ENCODE measurements at places on chromosomes 1 and 21.

DNA sequence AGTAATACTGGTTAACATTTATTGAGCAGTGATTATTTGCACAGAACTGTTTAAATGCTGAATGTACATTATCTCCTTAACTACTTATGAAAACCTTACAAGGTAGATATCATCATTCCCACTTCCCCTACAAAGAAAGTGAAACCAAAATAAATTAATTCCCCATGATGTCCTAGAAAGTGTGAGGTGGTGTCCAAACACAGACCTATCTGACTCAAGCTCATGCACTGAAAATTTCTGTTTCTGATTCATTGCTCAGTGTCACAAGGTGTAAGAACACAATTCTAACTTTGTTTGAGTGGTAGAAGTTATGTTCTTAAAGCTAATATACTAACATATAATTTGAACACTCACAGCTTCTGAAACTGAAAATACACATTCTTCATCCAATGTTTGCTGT lies 178.7 kb downstream of the MRPL39 start:
- DNase-seq: no peak

DNA sequence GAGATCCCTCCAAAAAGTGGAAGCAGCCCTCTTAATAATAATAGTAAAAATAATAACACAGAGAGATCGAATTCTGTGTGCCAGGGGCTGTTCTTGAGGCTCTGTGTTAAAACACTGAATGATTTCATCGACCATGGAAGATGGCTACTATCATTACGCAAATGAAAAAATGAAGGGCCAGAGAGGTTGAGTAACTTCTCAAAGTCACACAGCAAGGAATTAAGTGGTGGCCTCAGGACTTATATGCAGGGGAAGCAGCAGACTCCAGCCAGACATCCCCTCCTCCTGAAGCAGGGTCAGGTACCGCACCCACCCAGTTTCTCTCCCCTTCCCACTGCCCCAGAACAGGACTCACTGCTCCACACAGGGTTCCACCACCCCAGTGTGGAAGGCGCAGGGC lies 40.1 kb downstream of the SYF2 start:
- DNase-seq: no peak

DNA sequence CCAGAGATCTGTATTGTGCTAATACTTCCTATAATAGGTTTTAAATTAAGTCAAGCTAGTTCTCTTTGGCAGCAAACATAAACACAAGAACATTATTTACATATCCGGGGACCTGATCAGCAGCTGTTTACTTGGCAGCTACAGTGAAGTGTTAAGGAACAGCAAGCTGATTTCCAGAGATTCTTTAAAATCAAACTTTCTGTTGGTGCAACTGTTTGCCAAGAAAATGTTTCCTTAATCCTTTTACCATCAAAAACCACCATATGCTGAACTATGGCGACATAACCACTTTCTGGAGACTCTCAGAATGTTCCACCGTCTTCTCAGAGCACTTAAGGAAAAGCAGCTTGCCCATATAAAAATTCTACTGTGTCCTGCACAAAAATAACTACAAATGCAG lies 107.0 kb upstream of the KRTAP19-8 start:
- DNase-seq: no peak

GRCh38 chr1:91672601-91673161 lies 172.0 kb downstream of the CDC7 start:
- no peak for DNase-seq

GRCh38 chr1:220717800-220718640 lies 27.9 kb downstream of the C1orf115 start:
- no peak for DNase-seq

DNA sequence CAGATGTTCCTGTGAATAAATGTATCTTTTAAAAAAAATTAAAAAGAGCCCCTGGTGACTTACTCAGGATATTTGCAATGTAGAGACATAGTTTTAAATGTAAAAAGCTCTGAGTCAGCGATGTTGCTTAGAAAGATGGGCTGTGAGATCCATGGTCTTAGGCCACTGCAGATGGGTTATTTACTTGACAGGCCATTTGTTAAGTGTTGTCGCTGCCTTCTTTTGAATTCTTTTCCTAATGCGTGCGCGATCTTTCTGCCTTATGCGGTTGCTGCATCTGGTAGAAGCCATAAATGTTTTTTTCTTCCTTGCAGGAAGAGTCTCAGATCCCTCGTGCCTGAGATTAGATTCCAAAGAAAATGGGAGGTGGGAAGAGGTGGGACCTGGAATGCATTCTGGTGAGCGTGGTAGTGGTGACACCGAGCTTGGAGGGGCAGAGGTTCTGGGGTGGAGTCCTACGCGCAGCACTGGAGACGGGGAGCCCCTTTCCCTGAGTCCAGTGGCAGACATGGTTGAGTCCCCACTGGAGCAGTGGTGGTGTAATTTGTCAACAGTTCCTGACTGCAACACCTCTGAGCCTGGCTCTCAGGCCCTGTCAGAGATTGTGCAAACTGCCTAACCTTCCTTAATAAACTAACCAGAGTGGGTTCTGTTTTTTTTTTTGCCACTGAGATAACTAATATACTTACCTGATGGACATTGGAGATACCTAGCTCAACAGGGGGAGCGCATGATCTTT lies 197.2 kb downstream of the HHAT start:
- no peak for DNase-seq

DNA sequence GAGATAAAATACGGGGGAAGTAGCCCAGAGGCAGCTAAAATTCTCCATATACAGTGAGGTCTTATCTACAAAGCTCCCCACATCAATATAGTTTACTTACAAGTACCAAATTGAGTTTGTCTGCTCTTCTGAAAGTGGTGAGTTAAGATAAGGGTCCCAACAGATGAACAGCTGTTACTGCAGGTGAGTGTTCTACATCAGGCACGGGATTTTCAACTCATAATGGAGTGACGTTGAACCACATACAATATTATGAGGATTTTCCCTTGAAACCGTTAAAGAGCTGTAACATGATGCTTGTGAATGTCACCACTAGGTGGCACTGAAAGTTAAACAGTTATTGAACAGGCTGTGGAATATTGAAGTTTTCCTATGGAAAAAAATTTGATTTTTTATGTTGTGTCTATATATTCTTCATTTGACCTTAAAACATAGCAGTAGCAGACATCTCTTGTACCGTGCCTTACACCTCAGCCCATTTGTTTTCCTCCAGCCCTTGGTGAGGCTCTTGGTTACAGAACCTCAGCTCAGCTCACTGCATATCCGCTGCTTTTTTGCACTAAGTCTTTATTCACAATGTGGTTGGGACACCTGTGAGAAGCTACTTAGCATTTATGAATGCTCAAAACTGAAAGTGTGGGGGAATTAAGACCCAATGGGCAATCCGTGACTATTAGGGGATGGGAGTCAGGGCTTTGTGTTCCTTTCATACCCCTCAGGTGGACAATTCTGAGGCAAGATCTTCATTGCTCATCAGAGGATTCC lies 23.2 kb downstream of the CD1D start:
- DNase-seq: peak; percentile 53

DNA sequence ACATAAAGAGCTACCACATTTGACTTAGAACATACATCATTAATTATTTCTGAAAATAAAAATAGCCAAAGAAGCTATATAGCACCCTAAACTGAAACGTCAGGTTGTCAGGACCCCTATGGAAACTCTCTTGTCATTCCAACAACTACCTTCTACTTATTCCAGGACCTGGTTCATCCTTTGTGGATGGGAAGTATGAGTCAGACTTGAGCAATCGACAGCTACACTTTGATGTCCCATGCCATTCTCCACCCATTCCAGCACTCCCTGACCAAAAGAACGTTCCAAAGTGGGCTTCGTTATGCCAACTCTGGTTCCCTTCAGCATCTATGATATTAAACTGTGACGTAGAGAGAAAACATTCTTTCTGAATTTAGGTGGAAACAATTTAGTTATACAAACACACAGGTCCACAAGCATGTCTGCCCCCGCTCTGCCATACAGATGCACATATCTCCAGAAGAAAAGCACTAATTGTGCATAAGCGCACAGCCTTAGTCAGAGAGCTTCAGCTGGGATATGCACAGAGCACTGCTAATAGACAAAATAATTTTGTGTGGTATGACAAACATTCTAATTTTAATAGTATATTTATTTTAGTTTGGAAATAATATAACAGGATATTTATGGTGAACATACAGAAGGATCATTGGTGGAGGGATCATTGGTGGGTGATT lies 723.1 kb upstream of the B3GALT2 start:
- DNase-seq: no peak

DNA sequence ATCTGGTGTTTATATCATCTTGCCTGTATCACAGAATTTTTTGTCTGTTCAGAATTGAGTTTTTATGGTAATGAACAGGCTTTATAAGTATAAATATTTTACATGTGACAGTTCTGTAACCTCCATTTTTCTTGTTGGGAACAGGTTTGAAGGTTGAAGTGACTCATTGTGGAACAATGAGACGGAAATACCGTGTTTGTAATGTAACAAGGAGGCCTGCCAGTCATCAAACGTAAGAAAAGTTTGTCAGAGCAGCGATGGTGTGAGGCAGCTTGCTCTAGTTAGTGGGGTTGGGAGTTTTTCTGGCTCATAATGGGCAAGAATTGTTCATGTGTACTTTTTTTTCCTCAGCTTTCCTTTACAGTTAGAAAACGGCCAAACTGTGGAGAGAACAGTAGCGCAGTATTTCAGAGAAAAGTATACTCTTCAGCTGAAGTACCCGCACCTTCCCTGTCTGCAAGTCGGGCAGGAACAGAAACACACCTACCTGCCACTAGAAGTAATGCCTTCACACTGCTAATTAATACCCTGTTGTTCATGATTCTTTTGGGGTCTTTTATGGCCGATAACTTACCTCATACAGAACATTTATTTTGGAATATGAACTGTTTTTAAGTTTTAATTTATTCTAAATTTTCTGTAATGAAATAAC lies 75.2 kb upstream of the TEKT2 start:
- DNase-seq: no peak

DNA sequence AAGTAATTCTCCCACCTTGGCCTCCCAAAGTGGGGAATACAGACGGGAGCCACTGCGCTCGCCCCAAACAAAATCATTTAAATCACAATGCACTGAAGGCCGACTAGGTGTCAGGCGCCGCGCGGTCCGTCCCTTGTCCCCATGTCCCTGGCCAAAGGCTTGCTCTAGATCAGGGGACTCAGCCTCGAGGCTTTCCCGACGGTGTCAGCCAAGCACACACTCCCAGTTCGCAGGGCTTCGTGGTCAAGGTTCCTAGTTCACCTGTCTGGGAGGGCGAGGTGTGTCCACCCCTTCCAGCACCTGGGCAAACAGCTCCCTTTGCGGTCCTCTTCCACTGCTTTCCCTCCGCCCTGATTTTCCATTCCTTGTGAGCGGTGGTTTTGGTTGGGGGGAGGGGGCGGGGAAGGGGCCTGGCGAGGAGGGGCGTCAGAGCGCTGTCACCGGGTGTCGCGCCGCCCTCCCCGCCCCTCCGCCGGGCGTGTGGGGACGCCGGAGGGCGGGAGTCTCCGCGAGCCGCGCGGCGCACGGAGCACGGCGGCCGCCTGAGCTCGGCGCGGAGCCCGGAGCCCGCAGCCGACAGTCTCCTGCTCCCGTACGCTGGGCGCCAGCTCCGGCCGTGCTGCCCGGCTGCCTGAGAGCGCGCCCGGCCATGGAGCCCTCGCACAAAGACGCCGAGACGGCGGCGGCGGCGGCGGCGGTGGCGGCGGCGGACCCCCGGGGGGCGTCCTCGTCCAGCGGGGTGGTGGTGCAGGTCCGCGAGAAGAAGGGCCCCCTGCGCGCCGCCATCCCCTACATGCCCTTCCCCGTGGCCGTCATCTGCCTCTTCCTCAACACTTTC lies at the start of gene STUM:
STUM (plus strand) TSS at position 509 of the 838 bp plus-strand sequence; CDS start at position 650, 141 bp downstream.
- DNase-seq: no peak

DNA sequence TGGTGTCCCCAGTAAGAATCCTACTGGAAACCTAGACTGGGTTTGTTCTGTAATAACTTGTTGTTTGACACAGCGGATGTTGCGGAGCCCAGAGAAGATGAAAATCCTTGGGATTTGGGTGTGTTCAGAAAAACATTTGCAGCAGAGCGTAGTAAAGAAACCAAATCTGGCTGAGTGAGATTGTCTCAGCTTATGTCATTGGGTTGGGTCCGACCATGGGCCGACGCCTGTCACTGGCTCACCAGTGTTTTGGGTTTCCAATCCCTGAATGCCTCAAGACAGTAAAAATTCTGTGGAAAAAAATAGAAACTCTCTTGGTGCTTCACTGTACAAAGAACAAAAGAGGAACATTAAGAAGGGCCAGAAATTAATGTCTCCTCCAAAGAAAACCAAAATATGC lies 146.3 kb downstream of the TPR start:
- no peak for DNase-seq

DNA sequence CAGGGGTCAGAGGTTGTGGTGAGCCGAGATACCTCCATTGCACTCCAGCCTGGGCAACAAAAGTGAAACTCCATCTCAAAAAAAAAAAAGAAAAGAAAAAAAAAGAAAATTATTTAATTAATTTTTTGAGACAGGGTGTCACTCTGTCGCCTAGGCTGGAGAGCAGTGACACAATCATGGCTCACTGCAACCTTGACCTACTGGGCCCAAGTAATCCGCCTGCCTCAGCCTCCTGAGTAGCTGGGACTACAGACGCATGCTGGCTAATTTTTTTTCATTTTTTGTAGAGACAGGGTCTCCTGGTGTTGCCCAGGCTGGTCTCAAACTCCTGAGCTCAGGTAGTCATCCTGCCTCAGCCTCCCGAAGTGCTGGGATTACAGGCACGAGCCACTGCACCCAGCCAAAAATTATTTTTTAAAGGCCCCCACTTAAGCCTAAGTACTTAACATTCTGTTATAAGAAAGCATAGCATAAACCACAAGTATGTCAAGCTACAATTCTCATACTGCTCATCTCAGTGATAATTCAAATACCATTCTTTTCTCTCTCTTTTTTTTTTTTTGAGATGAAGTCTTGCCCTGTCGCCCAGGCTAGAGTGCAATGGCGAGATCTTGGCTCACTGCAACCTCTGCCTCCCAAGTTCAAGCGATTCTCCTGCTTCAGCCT lies 19.9 kb downstream of the NUCKS1 start:
- DNase-seq: no peak

GRCh38 chr1:42504535-42505128 lies 41.5 kb downstream of the CCDC30 start:
- no peak for DNase-seq

DNA sequence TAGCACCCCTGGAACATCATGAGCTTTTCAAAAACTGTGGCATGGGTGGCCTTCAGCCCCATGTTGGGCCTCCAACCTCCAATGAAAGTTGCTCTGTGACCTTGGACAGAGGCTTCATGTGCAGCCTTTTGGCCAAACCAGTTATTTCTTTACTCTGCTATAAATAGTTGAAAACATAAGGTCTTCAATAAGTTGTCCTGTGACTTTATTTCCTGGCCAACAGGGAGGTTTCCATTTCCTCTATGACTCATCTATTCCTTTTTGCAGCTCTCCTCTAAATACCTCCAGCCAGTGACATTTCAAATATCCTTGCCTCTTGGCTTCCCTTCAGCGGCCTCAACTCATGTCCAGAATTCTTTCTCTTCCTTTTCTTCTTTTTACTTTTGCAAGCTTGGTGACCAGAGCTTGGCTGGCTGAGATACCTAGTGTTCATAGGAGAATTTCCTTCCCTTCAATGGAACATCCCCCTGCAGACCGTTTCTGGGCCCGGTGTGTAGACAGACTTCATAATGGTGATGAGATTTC lies 22.7 kb upstream of the TRIM67 start:
- no peak for DNase-seq

- DNase-seq: peak; percentile 51
These were observed 9.5 kb downstream of the ERG start for GRCh38 chr21:38488640-38489270.

Measured in SHP77 treated with DMSO at 0.1 percent for 48 hours (cell line).